ENCODE measurements at places on chromosomes 3 and 15. TPM values are rescaled to one million over a fixed set of nuclear protein-coding genes. Genes with fewer than 3 reads are reported as not detected.

The MED12L gene
- 0.45 TPM for total RNA-seq

The TRAIP gene
- 10.8 TPM for total RNA-seq

The KIF15 gene
- 7.9 TPM for total RNA-seq

The ZPLD1 gene
- not detected for total RNA-seq

The GUCA1C gene
- total RNA-seq = not detected

The ARID3B gene
- total RNA-seq = 3.3 TPM

The TRPM1 gene
- total RNA-seq = not detected

The CCDC54 gene
- total RNA-seq = not detected

The GRAMD1C gene
- total RNA-seq = 1.1 TPM

The SLC6A11 gene
- total RNA-seq = 0.08 TPM

The CRTC3 gene
- total RNA-seq = 24.9 TPM

The HLTF gene
- 18.8 TPM for total RNA-seq

The RCN2 gene
- total RNA-seq = 58.9 TPM

The CCR9 gene
- total RNA-seq = 0.03 TPM

The TMEM212 gene
- not detected for total RNA-seq

The WDR93 gene
- total RNA-seq = 0.13 TPM

The ZNF80 gene
- total RNA-seq = not detected

The CLCN2 gene
- total RNA-seq = 5.7 TPM

The SLCO2A1 gene
- 0.24 TPM for total RNA-seq

The DUOX1 gene
- total RNA-seq = not detected

The SAMMSON gene
- total RNA-seq = not detected

The GHSR gene
- not detected for total RNA-seq

The AP3B2 gene
- 0.61 TPM for total RNA-seq

The FANCD2OS gene
- total RNA-seq = not detected

The PRTG gene
- total RNA-seq = 10.8 TPM

The XYLB gene
- total RNA-seq = 4.9 TPM

The PPP2R3A gene
- 3.0 TPM for total RNA-seq

The UBA7 gene
- 0.23 TPM for total RNA-seq

The IL17RC gene
- 35.3 TPM for total RNA-seq

The HTR3E gene
- not detected for total RNA-seq

The CHL1 gene
- not detected for total RNA-seq

The ARL6 gene
- 4.0 TPM for total RNA-seq

The RPS27L gene
- 401 TPM for total RNA-seq

The ZNF501 gene
- total RNA-seq = not detected

The GCNT3 gene
- total RNA-seq = 123 TPM

The UNC13C gene
- not detected for total RNA-seq

The TEX55 gene
- total RNA-seq = not detected

The C3orf70 gene
- total RNA-seq = 0.03 TPM

The CASR gene
- total RNA-seq = not detected

The OIP5 gene
- 13.0 TPM for total RNA-seq

All from A549 treated with Hydrocortisone at 1 μM for 4 hours (cell line).